ENCODE measurements at places on chromosomes 5 and 9. TPM values are rescaled to one million over a fixed set of nuclear protein-coding genes. Genes with fewer than 3 reads are reported as not detected.

DNA sequence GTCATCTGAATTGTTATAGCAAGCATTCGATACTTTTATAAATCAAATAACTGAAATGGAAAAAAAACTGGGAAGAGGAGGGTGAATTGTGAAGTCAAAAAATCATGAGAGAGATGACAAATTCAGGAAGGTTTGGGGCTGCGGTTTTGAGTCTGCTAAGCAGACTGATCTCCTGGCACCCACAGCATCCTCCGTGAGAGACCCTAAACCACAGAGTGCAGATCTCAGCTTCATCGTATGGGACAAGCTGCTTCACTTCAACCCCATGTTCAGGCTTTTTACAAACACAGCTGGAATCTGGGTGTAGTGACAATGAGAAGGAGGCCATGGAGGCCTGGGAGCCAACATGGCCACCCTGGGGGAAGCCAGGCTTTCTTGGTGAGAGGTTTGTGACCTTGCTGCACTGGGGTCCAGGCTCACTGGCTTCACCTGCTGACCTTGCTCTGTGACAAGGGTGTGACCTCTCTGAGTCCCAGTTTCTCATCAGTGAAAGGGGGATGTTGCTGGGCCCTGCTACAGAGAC lies 19.4 kb downstream of the USP20 start:
- no peak for DNase-seq

GRCh38 chr5:158344376-158344775 lies 485.4 kb upstream of the CLINT1 start:
- DNase-seq = no peak

GRCh38 chr5:5423586-5423985 lies 1.1 kb downstream of the ICE1 start:
- DNase-seq = no peak

FCN2 gene
- 3.7 TPM for polyA plus RNA-seq

TUT7 gene
- polyA plus RNA-seq = 20.1 TPM

ZNF883 gene
- polyA plus RNA-seq = 1.4 TPM

Measured in spleen (tissue), 13 donors.